ENCODE measurements at places on chromosomes 16 and 17.

- DNase-seq, result no peak
These were observed 25.1 kb upstream of the MMD start for GRCh38 chr17:55446581-55447205.

- no peak for DNase-seq
These were observed 3.5 kb upstream of the CAMKK1 start for GRCh38 chr17:3896108-3896967.

DNA sequence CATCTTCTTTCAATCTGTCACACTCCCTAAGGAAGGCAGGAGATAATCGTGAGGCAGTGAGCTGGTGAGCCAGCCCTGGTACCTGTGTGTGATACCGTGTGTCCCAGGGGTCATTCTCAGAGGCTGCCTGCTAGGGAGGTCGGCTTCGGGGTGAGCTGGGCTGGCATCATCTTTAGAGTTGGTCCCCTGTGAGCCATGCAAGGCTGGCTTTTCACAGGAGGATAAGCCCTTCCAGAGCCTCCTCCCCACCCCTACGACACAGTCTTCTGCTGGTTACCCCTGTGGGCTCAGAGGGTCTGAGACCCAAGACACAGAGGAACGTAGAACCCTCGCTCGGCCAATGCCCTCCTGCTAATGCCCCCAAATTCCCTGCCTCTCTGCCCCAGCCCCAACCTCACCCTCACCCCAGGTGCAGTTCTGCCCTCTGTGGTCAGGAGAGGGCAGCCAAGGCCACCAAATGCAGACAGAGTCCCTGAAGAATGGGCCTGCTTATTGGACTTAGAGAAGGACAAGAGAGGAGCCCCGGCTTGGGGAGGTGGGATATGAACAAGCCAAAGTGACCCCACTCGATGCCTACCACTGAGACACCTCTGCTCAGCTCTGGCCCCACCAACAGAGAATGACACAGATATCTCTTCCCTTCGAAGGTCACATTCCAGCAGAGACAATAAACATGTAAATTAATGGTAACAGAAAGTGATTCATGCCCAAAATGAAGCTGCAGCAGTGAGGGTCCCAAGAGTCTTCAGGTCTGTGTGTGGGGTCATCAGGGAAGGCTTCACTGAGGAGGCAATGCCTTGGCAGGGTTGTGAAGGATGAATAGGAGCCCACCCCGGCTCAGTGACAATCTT is 80.8 kb upstream of the CCL1 start:
- peak; percentile 32 for DNase-seq

DNA sequence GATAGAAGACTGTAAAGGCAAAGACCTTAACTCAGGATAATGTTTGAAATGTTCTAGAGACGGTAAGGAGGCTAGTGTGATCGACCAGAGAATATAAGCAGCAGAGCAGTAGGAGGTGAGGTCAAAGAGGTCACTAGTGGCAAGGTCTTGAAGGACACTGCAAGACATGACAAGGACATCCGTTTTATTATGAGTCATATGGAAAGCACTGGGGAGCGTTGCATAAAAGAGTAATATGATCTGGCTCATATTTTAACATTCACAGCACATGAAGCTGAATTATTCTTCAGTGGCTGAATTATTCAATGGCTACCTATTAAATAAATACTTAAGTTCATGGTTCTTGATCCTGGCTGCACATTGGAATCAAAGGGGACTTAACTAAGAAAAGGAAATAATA is 123.7 kb downstream of the SOX9 start:
- DNase-seq, result no peak
